ENCODE measurements at places on chromosomes 4 and X. TPM values are rescaled to one million over a fixed set of nuclear protein-coding genes. Genes with fewer than 3 reads are reported as not detected.

Gene NPY1R
- 163 TPM for total RNA-seq

Gene HMGN5
- total RNA-seq = 0.31 TPM

Gene TEX13D
- total RNA-seq = not detected

Gene FAM47E
- 3.9 TPM for total RNA-seq

Gene DIAPH2
- 18.2 TPM for total RNA-seq

Gene NRK
- 0.31 TPM for total RNA-seq

Gene MAOA
- 11.9 TPM for total RNA-seq

Gene CPE
- total RNA-seq = 347 TPM

Gene LRCH2
- 58.2 TPM for total RNA-seq

Gene WWC2
- 15.1 TPM for total RNA-seq

Gene GABRG1
- 49.9 TPM for total RNA-seq

Gene NXF2
- not detected for total RNA-seq

Gene MOB1B
- 39.6 TPM for total RNA-seq

Gene PHKA1
- 3.1 TPM for total RNA-seq

Gene RAB40AL
- 0.31 TPM for total RNA-seq

Gene NALF2
- 1.9 TPM for total RNA-seq

Gene AFAP1
- total RNA-seq = 62.2 TPM

Gene AADAT
- 18.6 TPM for total RNA-seq

Gene HTN3
- total RNA-seq = not detected

Gene TMEM255A
- total RNA-seq = 1.4 TPM

Gene IL13RA2
- total RNA-seq = 8.1 TPM

Gene MAEA
- total RNA-seq = 27.9 TPM

All from occipital lobe (tissue), 3 donors.